ENCODE measurements at places on chromosomes 4 and X.
A peak's percentile ranks its signal among the peaks of the same experiment; 100 is the strongest.

GRCh38 chr4:153591441-153591840 is 92.6 kb upstream of the TLR2 start:
- no peak for DNase-seq

GRCh38 chr4:64613046-64613445 is 203.8 kb upstream of the TECRL start:
- no peak for DNase-seq

- DNase-seq = peak; percentile 16
These were observed 445.4 kb downstream of the BCOR start for GRCh38 chrX:39652336-39652735.

- DNase-seq = peak; percentile 68
These were observed at the start of gene USP53 for GRCh38 chr4:119212234-119212963. TSS of gene USP53 (plus strand) at chr4:119212713. CDS start at chr4:119239760, 27,047 bp downstream.

DNA sequence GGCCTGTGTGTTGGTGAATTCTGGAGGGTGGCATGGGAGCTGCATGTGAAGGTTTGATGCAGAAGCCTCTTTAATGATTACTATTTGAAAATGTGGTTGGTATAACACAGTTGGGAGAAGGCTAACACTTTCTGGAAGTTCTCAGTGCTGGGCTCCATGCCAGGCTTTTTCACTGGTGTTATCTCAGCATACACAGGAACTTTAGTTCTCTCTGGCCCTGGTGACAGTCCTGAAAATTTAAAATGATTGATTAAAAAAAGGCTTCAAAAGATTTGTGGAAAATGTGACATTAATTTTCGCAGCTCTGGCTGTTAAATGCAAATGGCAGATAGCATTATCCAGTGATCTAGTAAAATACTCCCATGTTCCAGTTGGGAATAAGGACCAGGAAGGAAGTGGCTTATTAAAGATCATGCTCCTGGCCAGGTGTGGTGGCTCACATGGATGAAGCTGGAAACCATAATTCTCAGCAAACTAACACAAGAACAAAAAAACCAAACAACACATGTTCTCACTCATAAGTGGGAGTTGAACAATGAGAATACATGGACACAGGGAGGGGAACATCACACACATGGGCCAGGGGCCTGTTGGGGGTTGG is 36.6 kb downstream of the DIPK2B start:
- no peak for DNase-seq

DNA sequence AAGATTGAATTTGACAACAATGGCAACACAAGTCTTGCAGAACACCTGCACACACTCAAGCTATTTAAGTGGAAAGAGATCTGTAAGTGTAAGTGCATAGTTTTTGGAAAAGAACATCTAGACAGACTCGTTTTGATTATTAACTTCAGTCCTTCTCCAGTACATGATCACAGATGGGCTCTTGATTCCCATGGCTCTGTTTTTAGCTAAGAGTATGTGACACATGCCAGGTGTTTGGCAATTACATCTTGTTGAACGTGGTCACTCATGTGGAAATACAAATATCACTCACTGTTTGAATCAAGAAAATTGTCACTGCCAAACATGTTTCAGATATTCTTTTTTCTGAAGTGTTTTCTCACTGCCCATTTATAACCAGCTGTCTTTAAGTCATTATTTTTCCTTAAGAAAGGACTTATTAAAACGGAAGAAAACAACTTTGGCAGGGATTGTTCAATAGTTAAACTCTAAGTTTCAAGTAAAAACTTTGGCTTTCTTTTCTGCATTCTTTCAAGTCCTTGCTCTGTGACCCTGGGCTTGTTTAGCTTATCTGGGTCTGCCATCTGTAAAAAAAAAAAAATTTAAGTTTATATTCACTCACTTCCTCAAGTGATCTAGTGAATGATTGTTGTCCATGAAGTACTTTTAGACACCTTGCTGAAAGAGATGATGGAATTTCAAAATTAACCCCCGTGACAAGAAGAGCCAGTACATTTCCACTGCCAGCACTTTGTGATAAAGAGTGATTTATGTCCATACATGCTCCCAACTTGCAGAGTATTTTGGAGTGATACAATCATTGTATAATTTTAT is 125.4 kb downstream of the ATXN3L start:
- DNase-seq = peak; percentile 68

DNA sequence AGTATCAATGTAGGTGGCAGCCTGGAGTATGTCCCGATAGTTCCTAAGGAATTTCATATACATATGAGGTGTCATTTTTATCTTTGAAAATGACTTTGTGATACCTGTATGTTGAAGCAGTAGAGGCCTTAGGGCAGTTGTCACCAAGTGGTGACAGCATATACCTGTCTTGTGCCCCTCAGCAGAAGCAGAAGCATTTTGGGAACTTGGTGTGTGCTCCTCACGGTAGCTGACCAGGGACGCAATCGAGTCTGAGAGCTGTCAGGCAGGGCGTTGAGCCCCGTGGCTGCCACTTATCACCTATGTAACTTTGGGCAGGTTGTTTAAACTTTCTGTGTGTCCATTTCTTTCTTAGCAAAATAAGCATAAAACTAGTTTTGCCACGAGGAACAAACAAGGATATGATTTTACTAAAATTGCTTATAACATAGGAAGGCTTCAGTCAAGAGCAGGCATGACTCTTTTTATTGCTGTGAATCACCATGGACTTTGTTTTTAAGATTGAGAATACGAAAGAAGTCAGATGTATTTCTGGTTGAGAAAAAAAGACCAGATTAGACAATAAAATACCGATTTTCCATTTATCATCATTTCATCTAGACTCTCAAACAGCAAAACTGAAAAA is 161.5 kb downstream of the CPE start:
- DNase-seq = no peak

GRCh38 chr4:169200361-169201030 is 70.3 kb downstream of the SH3RF1 start:
- DNase-seq = no peak

GRCh38 chrX:51420610-51421009 is 75.8 kb downstream of the NUDT11 start:
- peak; percentile 1 for DNase-seq

DNA sequence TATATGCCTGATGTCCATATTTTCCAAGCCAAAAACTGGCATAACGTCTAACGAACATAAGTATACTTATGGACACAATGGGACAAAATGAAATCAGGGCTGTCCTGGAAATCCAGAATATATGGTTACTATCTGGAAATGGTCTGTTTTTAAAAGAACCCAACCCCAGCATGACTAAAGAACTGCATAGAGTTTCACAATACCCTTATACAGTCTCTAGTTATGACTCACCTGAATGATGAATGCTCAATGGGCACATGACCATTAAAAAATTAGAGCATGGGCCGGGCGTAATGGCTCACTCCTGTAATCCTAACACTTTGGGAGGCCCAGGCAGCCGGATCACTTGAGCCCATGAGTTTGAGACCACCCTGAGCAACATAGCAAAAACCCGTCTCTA is 31.8 kb downstream of the AMMECR1 start:
- DNase-seq = no peak

GRCh38 chr4:18858229-18858922 is 836.8 kb upstream of the LCORL start:
- no peak for DNase-seq

- no peak for DNase-seq
These were observed 148.3 kb upstream of the ANXA10 start for GRCh38 chr4:167943872-167944505.

GRCh38 chrX:101619364-101619763 is 1.6 kb upstream of the ARMCX6 start:
- DNase-seq = no peak

- no peak for DNase-seq
These were observed 331.3 kb downstream of the GRXCR1 start for GRCh38 chr4:43223820-43224219.

GRCh38 chr4:169362607-169363006 is 91.9 kb upstream of the SH3RF1 start:
- DNase-seq = no peak

DNA sequence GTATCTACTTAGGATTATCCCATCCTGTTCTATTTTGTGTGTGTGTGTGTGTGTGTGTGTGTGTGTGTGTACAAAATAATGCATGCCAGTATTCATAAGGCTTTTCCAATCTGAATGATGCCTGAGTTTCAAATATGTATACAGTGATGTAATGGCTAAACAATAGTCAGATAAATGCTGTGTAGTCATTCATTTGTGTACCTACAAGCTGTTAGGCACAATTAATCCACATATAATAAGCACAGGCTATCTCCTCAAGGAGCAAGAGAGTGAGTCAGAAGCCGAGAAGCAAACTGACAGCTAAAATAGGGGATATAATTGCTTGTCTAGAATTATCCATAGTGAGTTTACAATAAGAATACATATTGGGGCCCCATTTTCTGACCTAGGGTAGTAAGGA is 15.7 kb downstream of the DMD start:
- DNase-seq = no peak

GRCh38 chr4:139633661-139634060 is 32.0 kb upstream of the MGST2 start:
- DNase-seq = peak; percentile 2

GRCh38 chr4:4856071-4857000 is 3.1 kb upstream of the MSX1 start:
- no peak for DNase-seq

- DNase-seq = no peak
These were observed 41.1 kb downstream of the TBC1D9 start for GRCh38 chr4:140715119-140715518.

DNA sequence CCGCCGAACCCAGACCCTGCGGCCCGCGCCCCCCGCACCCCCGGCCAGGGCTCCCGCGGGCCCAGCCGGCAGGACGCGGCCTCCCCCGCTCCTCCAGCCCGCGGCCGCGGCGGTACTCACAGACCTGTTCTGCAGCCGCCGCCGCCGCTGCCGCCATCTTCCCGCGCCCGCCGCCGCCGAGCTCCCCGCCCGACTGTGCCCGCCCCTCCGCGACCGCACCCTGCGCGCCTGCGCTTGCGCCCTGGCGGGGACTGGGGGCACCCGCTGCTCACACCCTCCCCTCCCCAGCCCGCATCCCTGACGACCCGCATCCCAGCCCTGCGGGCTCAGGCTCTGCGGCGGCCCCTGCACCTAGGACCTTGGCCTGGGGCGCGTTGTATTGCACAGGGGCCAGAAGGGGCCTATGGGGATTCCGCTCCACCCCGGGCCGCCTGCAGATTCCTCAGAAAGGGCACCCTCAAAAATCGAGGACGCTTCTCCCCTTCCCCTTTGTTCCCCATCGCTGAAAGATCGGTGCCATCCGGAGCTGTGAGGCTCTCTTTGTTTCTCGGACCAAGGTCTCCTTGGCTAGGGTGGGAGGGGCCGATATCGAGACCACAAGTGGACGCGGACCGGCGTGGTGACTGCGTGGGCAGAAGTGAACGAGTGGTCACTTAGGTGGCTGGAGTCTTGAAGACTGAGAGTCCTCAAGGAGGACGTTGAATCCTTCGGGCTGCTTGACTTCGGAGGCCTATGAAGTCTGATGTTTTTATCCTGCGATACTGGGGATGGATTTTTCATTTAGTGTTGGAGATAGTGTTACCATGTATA is at the start of gene SGCB:
TSS of gene SGCB (minus strand) at position 197 of the 810 bp plus-strand sequence. CDS start at position 157, 40 bp downstream.
- peak; percentile 42 for DNase-seq

DNA sequence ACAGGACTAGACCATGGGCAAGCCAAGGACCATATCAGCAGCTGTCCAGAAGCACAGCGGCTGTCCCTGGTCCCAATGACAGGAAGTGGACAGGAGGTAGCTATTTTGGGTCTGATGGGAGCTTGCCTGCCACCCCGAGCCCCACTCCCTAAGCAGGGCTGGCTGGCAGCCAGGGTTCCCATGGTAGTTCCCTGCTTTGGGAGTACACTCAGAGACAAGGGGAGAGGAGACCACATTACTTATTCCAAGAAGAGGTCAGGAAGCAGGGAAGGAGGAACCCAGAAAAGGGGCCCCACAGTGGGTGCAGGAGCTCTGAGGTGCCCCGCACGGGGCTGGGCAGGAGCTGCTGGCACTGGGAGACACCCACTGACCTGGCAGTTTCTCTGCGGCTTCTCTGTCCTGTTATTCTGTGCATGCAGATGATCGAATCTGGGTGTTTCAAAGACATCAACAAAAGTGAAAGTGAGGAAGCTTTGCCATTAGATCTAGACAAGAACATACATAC is 36.3 kb downstream of the HTT-AS start:
- no peak for DNase-seq

DNA sequence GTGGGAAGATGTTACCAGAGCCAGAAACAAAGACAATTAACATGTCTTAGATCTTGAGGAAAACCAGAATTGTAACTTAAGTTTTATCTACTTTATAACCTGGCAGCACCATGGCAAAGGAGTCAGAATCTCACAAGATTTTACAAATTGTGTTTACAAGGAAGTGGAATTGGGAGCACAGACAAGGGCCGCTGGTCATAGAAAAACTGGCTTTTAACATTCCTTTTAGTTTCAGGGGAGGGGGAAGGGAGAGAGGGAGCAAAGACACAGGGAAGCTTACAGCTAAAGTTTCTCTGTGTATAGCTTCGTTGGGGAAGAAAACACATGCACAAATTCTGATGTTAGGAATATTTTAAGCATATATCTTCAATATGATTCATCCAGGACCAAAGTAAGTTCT is 10.3 kb upstream of the UGT2B11 start:
- DNase-seq = no peak

- no peak for DNase-seq
These were observed 205.9 kb upstream of the VCX start for GRCh38 chrX:7637066-7637465.

- no peak for DNase-seq
These were observed 686.0 kb downstream of the PDHA2 start for GRCh38 chr4:96525898-96526297.

GRCh38 chrX:22220941-22221340 is 51.8 kb upstream of the CBLL2 start:
- no peak for DNase-seq

DNA sequence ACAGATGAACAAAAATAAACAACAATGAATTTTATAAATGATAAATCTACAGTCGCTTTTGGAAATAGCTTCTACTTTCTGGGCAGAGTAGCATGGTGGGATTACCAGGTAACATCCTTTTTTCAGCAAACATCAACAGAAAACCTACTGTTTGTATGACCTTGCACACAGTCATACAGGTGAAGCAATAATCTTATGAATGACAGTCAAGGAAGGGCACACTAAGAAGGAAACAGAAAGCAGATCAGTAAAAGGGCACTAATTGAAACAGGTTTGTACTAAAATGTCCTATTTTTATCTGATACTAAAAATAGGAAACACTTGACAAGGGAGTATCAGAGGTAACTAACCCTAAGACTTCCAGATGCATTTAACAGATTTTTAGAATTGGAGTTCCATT is 108.9 kb downstream of the DLG3 start:
- no peak for DNase-seq

DNA sequence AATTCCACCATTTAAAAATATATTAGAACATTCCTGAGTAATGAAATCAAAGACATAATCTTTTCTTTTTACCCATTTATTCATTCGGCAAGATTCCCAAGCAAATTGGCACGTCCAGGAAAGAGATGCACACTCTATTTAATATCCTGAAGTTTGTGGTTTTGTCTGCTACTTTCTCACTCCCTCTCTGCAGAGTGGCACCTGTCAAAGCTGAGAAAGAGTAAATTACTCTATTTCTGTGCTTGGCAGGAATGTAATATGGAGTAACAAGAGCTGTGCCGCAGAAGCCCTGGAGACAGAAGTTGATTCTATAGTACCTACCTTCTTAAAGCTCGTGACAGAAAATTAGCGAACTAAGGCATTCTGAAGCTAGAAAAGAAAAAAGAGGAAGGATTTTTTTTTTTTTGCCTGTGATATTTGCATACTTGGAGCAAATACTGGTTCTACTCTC is 5.5 kb downstream of the GSTCD start:
- no peak for DNase-seq

Data from NCI-H1694 treated with DMSO at 0.1 percent for 48 hours (cell line).